ENCODE measurements at places on chromosomes 11 and 22.
A peak's percentile ranks its signal among the peaks of the same experiment; 100 is the strongest.

DNA sequence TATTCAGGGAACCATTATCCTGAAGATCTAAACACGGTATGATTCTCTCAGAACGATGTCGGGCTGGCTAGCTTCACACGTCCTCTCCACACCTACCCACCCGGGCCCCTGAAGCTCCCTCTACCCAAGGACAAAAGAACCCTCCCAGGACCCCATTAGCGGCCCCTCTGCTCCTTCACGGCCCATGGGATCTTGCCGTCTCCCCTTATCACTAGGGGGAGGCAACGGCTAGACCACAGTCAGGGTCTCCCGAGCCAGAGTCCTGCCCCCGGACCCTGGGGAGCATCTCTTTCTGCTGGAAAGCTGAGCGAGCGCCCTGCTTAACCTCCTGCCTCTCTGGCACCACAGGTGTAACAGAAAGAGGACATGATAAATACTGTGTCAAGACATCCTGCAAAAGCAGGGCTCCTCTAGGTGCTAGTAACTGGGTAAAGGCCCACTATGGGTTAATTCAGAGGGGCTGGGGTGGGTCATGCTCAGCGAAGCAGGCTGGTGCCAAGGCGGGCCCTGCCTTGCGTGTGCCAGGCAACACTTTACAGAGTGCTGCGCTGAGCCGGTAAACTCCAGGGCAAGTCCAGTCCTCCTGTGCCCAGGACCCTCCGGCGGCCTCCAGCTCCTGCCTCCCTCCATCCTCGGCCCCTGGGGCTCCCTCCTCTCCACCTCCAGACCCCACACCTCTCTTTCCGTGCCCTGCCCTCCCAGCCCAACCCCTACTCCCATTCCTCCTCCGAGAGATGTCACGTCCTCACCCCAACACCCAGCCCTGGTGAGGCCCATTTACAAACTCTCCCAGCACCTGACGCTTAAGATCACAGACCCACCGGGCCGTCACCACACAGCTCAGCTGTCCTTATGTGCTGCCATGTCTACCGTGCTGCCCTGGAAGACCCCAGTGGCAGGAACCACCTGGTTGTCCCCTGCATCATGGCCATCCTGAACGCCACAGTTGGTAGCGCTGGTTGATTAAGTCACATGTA lies 3.0 kb downstream of the TOLLIP start:
- no peak for DNase-seq

- no peak for DNase-seq
Measured at GRCh38 chr22:36999463-36999862, 19.8 kb downstream of the TST start.

DNA sequence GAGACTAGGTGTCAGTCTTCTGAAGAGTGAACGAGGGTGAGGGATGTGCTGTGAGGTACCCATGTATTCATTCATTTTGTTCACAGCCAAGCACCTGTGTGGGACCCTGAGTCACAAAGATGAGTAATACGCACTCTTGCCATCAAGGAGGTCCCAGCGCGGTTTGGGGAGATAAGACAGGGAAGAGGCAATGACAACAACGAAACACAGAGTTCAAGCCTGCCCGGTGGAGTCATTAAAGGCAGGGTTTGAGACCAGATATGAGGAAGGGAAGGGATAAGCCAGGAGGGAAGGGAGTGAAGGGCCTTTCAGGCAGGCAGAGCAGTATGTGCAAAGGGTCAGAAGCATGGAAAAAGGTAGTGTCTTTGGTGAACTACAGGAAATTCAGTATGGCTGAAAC lies 4.6 kb downstream of the DCHS1 start:
- peak; percentile 56 for DNase-seq

- no peak for DNase-seq
Measured at GRCh38 chr22:35630387-35630793, 13.3 kb upstream of the MB start.

GRCh38 chr11:101446238-101446637 lies 137.6 kb downstream of the TRPC6 start:
- DNase-seq = no peak

GRCh38 chr11:108319541-108320145 lies 96.8 kb downstream of the ATM start:
- DNase-seq = no peak

DNA sequence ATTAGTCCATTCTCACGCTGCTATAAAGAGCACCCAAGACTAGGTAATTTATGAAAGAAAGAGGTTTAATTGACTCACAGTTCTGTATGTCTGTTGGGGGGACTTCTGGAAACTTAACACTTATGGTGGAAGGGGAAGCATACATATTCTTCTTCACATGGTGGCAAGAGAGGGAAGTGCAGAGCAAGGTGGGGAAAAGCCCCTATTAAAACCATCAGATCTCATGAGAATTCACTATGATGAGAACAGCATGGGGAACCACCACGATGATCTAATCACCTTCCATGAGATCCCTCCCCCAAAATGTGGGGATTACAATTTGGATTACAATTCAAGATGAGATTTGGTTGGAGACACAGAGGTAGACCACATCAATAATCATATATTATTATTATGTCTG lies 25.7 kb downstream of the CEP57 start:
- DNase-seq = no peak

DNA sequence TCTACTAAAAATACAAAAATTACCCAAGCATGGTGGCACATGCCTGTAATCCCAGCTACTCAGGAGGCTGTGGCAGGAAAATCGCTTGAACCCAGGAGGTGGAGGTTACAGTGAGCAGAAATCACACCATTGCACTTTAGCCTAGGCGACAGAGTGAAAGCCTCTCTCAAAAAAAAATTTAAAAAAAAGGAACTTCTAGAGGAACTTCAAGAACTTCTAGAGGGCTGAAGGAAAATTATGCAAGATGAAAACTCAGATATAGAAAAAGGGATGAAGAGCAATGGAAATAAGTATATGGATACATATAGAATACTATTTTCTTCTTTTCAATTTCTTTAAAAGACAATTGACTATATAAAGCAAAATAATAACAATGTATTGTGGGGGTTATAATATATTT lies 51.2 kb upstream of the PRR5 start:
- DNase-seq = no peak

GRCh38 chr11:122661182-122661945 lies 5.8 kb downstream of the UBASH3B start:
- no peak for DNase-seq

GRCh38 chr11:132111316-132111715 lies 740.9 kb downstream of the NTM start:
- DNase-seq = no peak

GRCh38 chr11:88280673-88281316 lies 56.7 kb downstream of the CTSC start:
- DNase-seq = no peak

- no peak for DNase-seq
Measured at GRCh38 chr22:19700790-19701419, 13.4 kb upstream of the SEPTIN5 start.

DNA sequence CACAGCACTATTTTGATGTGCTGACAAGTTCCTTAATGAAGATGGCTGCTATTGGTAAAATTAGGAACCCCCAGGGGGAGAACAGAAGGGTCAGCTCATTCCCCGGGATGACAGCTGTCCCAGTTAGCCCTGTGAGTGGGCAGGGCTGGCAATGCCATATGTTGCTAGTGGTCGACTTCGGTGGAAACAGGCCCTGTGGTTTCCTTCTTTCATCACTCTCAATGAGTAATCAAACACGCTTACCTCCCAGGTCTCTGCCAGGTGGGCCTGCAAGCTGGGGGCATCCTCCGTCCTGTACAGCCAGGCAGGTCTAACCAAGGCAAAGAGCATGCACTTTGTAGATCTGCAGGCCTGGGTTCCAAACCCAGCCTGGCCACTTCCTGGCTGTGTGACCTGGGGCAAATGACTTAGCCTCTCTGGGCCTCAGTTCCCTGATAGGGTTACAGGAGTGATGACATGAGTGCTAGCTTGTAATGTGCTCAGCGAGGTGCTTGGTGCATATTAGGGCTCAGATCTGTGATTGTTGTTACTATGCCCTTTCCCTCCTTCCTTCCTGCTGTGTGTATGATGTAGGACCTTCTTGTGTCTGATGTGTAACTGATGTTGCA lies 85.2 kb downstream of the TSPAN18 start:
- DNase-seq = no peak

GRCh38 chr11:31807799-31808667 lies 3.1 kb downstream of the PAX6 start:
- no peak for DNase-seq

DNA sequence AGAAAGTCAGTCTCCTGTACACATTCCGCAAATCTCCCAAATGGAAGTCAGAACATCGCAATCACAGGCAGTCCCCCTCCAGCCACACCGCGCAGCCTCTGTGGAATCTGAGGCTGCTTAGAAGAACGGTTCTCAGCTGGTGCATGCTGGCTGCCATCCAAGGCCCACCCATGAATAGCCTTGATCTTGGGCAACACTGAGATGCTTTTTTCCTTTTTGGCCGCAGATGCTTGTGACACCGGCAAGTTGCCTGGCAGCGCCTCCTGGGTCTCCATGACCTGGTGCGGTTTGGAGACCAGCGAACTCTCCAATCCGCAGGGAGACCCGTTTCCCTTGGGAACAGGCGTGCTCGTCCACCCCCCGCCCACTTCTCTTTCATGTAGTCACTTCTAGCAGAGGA lies 26.3 kb upstream of the PHF21B start:
- DNase-seq = no peak

- no peak for DNase-seq
Measured at GRCh38 chr22:20537983-20538382, 30.6 kb downstream of the MED15 start.

- no peak for DNase-seq
Measured at GRCh38 chr11:86538223-86538548, 134.2 kb downstream of the ME3 start.

DNA sequence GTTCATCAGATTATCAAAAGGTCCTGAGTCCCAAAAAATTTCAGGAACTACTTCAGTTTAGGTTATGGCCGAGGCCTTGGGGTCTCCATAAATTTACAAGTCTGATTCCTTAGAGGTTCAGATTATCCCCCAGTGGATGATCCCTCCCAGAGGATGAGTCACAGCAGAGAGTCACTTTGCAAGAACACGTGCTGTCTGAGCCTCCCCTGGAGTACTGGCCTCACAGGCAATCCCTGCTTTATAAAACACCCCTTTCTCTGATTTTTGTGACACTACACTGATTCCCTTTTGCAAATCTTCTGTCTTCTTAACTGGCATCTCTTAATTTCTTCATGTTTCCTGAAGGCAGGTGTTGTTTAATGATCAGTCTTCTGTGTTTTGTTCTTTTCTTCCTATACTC lies 45.3 kb downstream of the CCDC34 start:
- peak; percentile 14 for DNase-seq

- DNase-seq = no peak
Measured at GRCh38 chr11:128594226-128594625, 6.9 kb upstream of the ETS1 start.

GRCh38 chr11:46331282-46331984 lies 15.8 kb upstream of the DGKZ start:
- no peak for DNase-seq

DNA sequence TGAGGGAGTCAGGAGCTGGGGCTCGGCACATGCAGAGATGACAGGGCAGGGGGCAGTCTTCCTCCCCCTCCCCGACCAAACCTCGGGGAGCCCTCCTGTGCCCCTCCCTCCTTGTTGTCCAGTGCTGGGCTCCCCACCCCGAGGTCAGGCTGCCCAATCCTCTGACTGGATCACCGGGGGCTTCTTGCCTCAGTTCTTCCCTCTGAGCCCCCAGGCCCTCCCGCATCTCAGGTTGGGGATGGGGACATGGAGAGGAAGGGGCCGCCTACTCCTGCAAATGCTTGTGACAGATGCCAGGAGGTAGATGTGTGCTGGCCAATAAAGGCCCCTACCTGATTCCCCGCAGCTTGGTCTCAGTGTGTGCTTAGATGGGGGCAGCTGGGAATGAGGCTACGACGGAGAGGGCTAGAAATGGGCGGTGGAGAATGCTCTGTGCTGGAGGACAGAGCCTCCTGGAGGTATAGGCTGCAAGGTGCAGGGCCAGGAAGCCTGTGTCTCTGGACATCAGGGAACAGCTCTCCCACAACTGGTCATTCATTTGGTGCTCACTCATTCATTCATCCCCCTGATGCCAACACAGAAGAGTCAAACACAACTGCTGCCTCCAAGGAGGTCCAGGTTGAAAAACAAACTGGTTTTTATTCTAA lies 8.4 kb downstream of the RHBDD3 start:
- no peak for DNase-seq

DNA sequence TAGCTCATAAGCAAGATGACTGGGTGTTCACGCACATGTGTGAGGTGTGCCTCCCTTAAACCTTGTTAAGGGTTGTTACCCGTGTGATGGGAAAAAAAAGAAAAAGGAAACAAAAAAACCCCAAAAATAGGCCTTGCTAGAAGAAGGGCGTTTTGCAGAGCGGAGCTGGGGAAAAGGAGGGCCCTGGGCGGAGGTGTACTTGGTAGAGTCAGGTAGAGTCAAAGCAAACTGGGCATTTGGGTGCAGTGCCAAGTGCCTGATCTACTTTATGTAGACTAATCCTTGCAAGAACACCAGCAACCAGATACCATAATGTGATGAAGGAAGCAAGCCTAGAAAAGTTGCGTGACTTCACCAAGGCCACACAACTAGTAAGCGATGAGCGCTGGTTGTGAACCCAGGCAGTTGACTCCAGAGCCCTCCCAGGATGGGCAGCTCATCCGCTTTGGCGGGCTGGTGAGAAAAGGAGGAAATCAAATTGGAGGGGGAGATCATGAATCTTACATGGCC lies 1.2 kb upstream of the TIRAP start:
- DNase-seq = no peak

DNA sequence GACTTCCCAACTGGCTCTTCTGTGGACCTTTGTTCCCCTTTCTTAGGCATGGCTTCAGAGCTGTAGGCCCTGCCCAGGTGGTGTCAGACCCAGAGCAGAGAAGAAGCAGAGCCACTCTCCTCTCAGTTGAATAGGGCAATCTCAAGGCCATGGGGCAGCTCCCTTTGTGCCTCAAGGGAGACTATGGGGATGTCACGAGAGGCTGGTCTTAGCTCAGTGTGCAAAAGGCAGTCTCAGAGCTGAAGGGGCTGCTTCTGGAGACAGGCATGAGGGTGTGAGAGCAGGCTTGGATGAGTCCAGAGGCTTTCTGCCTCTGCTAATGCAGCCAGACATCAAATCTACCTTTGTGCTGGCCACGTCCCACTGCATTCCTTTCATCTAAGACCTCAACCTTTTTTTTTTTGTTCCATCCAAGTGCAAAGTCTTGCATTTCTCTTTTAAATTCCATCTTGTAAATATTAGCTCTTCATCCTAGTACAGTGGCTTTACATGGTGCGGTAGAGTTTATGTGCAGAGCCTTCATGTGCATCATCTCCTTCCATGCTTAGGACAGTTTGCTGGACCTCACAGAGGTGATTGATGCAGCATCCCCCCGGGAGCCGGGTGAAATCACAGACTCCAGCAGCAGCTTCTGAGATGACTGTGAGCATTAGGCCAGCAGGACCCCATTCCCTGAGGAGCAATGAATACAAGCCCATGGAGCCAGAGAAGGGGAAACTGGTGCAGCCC lies 34.2 kb upstream of the FCHSD2 start:
- no peak for DNase-seq

- DNase-seq = no peak
Measured at GRCh38 chr22:46172522-46173110, 22.3 kb downstream of the PPARA start.

GRCh38 chr11:64726211-64726641 lies 3.2 kb upstream of the NRXN2 start:
- DNase-seq = no peak

Data from K562 (cell line).